ENCODE measurements at places on chromosomes 16 and 17.

GRCh38 chr17:47983492-47984223 lies 12.7 kb downstream of the CDK5RAP3 start:
- no peak for DNase-seq

- DNase-seq = no peak
These were observed 16.5 kb downstream of the FCSK start for GRCh38 chr16:70470927-70471341.

GRCh38 chr17:77322514-77323412 lies 182.0 kb downstream of the SEC14L1 start:
- no peak for DNase-seq

GRCh38 chr17:41687828-41688640 lies 651 bp upstream of the EIF1 start:
- DNase-seq = peak; percentile 61

DNA sequence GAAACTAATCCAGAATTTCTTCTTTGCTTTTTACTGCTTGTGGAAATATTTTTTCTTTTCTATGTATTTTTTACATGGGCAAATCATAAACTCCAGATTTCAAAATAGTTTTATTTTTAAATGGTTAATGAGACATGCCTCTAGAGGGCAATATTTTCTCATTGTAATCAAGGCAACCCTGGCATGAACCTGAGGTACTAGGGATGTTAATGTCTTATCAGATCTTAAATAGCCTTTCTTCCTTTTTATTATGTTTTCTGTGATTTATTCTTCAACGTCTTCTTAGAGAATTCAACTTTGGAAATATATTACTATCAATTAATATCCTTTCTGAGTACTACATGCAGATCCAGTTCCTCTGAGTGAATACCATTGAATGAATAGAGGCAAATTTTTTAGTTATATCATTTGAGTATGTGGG lies 324.7 kb downstream of the BCAS3 start:
- peak; percentile 45 for DNase-seq

- no peak for DNase-seq
These were observed 20.8 kb upstream of the TRAP1 start for GRCh38 chr16:3738128-3738527.

DNA sequence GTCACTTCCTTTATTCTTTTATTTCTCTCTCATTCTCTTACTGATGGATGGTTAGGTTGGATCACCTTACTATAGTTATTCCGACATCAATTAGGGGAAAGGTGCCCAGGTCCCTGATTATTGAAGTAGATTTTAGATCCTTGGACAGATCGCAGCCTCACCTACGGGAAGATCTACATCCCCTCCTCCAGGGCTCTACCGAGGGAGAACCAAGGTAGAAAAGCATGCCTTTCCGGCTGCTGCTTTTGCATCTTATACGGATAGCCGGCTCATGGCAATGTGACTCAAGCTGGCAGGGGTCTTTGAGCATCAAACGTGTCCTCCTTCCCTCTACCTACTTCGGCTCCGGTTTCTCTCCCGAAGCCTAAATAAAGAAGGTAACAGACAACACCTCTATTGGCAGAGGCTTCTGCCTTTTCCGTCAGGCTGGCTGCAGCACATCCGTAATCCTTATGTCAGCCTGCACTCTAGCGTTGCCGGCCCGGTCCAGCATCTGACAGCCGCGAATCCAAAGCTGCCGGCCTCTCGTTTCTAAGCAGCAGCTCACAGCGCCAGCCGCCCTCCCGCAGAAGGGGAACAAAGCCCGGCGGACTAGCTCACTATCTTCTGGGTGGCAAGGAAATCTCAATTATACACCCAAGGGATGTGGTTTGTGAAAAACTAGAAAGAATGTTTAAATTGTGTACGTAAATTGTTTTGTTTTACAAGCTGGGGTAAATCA lies 46.9 kb downstream of the IRX6 start:
- DNase-seq = no peak

DNA sequence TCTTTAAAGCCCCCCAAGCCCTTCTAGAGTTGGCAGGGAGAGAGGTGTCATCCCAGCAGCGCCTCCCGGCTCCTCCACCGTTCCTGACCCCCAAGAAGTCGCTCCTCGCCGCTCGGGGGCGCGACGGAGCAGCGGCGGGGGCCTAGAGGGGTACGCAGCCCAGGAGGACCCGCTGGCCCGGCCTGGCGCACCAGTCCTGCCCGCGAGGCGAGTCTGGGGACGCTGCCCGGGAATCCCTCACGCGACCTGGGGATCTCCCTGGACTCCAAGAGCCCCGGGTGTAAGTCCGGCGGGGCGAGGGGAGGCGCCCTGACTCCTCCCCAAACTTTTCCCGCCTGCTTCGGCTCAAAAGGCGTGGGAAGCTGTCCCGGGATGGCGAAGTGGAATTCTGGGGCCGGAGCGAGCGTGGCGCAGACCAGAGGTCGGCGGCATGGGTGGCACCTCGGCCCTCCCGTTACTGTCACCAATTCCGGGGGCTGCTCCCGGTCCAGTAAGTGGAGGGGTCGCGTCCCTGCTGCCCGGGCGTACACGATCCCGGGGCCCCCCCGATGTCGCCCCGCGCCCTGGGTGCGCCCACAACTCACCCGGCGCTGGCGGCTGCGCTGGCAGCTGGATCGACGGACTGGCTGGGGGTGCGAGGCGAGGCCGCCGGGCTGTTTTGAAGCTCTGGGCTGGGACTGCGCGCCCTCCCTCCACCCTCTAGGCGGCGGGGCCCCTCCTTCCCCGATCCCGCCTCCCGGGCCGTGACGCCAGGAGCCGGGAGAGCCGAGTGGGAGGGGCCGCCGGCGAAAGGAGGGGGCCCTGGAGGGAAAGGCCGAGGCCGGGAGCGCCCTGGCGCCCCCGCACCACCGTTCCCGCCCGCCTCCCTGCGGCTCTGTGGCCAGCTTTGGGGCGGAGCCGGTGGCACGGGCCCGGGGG lies at the start of gene EMP2:
TSS of gene EMP2 (minus strand) at position 634 of the 918 bp plus-strand sequence. CDS start 32,981 bp downstream, outside the sequence.
- DNase-seq = no peak

DNA sequence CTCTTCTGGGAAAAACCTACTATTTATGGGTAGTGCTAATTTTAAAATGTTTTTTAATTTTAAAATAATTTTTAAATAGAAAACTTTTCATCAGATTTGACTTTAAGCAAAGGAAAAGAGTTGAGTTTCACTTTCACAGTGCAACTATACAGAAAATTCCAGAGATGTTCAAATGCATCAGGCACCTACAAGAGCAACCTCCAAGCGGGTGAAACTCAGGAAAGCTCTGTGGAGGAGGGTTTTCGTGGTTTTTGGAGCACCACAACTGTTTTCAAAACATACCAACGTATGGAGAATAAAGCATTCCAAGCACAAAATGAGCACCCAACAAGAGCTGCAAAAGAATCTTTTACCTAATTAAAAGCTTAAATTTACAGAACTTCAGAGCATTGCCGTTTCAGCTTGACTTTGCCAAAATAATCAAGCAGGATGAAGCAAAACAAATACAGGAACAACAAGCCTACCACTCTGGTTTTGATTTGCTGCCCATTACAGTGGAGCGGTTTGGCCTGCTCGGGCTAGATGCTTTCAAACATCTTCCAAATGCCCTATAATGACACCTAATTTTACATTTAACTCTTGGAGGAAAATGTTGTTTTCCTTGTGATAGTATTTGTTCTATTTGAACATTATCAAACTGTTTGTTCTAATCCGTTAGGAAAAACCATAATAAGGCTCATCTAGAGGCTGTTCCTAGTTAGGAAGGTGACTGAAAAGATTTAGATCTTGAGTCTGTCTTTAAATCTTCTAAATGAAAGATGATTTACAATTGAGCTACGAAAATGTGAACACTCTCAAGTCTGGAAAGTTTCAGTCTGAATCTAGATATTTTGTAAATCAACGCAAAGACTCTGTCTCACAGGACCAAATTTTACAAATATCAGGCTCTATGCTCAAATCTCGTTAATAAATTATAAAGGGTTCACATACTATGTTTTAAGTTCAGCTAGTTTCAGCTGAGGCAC lies 34.5 kb downstream of the NACA2 start:
- no peak for DNase-seq

- DNase-seq = no peak
These were observed 95.6 kb downstream of the C16orf95 start for GRCh38 chr16:87221633-87222032.

DNA sequence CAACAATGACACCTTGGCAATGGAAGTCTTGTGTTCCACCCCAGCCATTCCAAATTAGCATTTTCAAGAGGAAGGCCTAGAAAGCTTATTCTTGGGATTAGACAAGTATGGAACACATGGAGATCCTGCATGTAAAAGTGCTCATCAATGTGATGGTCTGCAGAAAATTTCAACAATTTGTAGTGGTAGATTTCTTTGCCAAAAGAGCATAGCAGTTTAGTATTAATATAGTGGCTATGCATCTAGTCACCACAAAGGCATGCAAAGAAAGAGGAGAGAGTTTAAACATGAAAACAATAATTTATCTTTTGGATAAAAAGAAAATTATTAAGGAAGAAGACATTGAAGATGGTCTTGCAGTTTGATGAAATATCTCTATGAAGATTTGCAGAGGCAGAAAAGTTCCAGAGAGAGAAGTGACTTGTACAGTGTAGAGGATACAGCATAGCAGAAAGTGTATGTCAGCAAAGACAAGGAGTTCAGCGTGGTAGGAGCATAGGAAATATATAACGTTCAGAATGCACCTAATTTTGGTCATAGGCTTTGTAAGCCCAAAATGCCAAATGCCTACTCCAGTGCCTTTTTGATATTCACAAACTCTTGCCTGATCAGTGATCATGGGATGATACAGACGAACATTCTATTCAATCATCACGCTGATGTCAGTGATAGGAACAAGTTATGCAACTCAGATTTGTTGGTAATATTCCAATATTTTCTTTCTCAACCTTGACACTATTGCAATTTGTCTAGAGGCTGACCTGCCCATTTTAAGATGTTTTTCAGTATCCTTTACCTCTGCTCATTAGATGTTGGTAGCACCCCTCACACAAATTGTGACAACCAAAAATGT lies 727.9 kb upstream of the SOX9 start:
- DNase-seq = no peak

DNA sequence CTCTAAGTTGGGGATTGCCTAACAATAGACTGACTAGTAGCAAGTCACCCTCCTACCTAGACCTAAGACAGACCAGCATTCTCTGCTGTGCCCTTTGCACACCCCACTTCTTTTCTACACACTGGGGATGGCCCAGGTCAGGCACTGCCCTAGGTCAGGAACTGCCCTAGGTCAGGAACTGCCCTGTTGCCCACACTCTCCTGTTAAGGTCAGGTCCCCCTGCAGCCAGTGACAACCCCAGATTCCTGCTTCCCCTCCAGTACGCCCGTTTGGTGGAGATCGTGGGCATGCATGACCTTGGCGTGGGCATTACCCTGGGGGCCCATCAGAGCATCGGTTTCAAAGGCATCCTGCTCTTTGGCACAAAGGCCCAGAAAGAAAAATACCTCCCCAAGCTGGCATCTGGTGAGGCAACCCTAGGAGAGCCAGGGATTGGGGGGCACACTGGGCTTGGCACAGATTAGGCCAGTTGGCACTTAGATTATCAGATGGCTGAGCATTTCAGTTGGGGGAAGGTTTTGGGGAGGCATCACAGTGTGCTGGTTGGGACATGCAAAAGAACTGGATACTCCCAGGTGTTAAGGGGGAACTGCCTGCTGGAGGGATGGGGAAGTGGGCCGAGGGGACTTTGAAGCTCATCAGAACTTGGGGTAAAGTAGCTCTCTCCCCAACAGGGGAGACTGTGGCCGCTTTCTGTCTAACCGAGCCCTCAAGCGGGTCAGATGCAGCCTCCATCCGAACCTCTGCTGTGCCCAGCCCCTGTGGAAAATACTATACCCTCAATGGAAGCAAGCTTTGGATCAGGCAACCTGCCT lies 1.7 kb downstream of the ACADVL start:
- DNase-seq = no peak

- no peak for DNase-seq
These were observed 1.5 kb downstream of the HOXB3 start for GRCh38 chr17:48588528-48588927.

DNA sequence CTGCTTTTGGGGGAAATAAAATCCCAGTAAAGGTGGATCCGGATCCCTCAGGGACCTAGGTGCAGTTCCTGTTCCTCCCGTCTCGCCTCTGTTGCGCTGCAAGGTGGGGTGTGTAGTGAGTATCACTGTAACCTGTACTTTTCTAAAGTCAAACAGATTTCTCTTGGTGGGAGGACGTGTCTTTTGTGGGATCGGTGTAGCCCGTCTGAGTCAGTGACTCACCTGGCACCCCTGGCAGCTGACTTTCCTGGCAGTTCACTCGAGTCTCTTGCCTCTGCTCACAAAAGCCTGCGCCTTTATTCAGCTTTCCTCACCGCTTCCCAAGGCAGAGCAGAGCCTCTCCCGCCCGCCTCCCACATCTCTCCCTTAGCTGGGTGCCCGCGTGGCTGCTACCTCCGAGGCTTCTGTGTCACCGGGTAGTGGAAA lies 85.7 kb downstream of the CMIP start:
- no peak for DNase-seq

- no peak for DNase-seq
These were observed 11.2 kb downstream of the GTF3C1 start for GRCh38 chr16:27538528-27538927.

GRCh38 chr17:51778842-51779241 lies 379.7 kb downstream of the CA10 start:
- no peak for DNase-seq

- no peak for DNase-seq
These were observed 510.2 kb downstream of the WWOX start for GRCh38 chr16:78609402-78610274.

DNA sequence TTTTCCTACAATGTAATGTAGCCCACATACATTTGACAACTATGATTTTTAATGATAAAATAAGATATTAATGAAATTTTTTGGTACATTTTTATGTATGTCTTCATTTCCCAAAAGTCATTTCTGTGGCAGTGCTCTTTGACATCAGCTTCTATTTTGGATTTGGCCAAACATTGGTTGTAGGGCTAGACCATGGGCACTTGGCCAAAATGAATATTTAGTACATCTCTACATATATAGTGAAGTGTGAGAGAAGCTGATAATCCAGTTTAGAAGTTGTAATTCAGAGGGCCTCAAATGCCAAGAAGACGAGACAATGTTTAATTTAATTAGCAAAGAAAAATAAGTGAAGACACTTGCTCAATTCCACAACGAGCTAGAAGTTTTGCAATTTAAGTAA lies 724.9 kb upstream of the SOX9 start:
- no peak for DNase-seq

DNA sequence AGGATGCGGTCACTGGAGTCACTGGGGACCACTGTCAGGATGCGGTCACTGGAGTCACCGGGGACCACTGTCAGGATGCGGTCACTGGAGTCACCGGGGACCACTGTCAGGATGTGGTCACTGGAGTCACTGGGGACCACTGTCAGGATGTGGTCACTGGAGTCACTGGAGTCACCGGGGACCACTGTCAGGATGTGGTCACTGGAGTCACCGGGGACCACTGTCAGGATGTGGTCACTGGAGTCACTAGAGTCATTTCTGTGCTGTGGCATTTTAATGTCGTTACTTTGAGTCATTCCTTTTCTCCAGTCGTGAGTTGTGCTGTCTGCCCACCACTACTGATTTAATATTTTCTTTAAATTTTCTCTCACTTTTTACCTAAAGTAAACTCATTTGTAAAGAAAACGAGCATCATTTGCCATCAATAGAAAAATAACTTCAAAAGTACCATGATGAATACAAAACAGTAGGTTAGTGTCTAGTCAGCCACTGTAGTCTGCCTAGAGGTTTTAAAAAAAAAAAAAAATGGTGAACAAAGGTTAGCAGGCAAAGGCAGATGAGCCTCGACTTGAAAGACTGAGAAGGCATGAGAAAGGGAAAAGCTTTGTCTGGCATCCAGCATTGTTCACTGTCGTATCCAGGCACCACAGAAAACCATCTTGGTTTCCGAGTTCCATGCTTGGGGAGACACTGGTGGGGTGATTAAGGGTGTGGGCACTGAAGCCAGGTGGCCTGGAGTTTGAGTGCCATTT lies 346.6 kb downstream of the SNX29 start:
- peak; percentile 30 for DNase-seq

GRCh38 chr17:79696610-79696982 lies 34.1 kb upstream of the ENPP7 start:
- no peak for DNase-seq
